Mammary microvascular endothelial cell (primary cell): ENCODE measurements at places on chromosomes 1 and 21. TPM values are rescaled to one million over a fixed set of nuclear protein-coding genes. Genes with fewer than 3 reads are reported as not detected.

The ZNF648 gene
- total RNA-seq = not detected in 2 replicates

The ARTN gene
- total RNA-seq = 0.05 TPM in 1 of 2 replicates, not detected in the other

The HES3 gene
- total RNA-seq = not detected in 2 replicates

The COA6 gene
- total RNA-seq = 36.3 and 37.7 TPM in 2 replicates

The LRRC8C gene
- 51.8 and 51.9 TPM in 2 replicates for total RNA-seq

The CLCA1 gene
- not detected in 2 replicates for total RNA-seq

The TTC24 gene
- not detected in 2 replicates for total RNA-seq

The POU3F1 gene
- 1.3 TPM in 1 of 2 replicates, not detected in the other for total RNA-seq

The PLA2G2D gene
- not detected in 2 replicates for total RNA-seq

The MYBPH gene
- not detected in 2 replicates for total RNA-seq

The BMP8A gene
- not detected in 2 replicates for total RNA-seq

The NHLH1 gene
- 0.13 TPM in 1 of 2 replicates, not detected in the other for total RNA-seq

The FOXO6 gene
- total RNA-seq = 0.05 and 0.47 TPM in 2 replicates

The AMY2A gene
- not detected in 2 replicates for total RNA-seq

The VWA5B1 gene
- total RNA-seq = not detected in 2 replicates

The CHD5 gene
- total RNA-seq = not detected in 2 replicates

The GOLT1A gene
- not detected in 2 replicates for total RNA-seq

The LCE1B gene
- not detected in 2 replicates for total RNA-seq

The EDN2 gene
- not detected in 2 replicates for total RNA-seq

The FAM89A gene
- 8.7 and 9.8 TPM in 2 replicates for total RNA-seq

The KRTAP21-2 gene
- total RNA-seq = not detected in 2 replicates

The CFHR3 gene
- not detected in 2 replicates for total RNA-seq

The LIPI gene
- not detected in 2 replicates for total RNA-seq

The DNM3 gene
- 1.0 and 1.7 TPM in 2 replicates for total RNA-seq

The GRIK1 gene
- total RNA-seq = not detected in 2 replicates

The SPRR2A gene
- not detected in 2 replicates for total RNA-seq

The GBP2 gene
- total RNA-seq = 27.1 and 30.9 TPM in 2 replicates

The HRNR gene
- total RNA-seq = not detected in 2 replicates

The NMNAT2 gene
- 1.3 and 4.1 TPM in 2 replicates for total RNA-seq

The CD5L gene
- total RNA-seq = not detected in 2 replicates

The SMCP gene
- total RNA-seq = not detected in 2 replicates

The SMIM11 gene
- total RNA-seq = 2.2 and 10.0 TPM in 2 replicates

The TMEM51 gene
- 11.9 and 16.5 TPM in 2 replicates for total RNA-seq
